ENCODE measurements at places on chromosomes 3 and 15. TPM values are rescaled to one million over a fixed set of nuclear protein-coding genes. Genes with fewer than 3 reads are reported as not detected.

Gene PLCH1
- total RNA-seq, result 5.6 TPM

Gene SEMA7A
- 0.45 TPM for total RNA-seq

Gene CCRL2
- 0.31 TPM for total RNA-seq

Gene ACTC1
- not detected for total RNA-seq

Measured in motor neuron (in vitro differentiated cells).